Right hindlimb (tissue), 1 donor: ENCODE measurements at places on chromosomes 6 and 20.
A peak's percentile ranks its signal among the peaks of the same experiment; 100 is the strongest.

- DNase-seq, result no peak
Measured at GRCh38 chr6:114064862-114065261, 93.9 kb upstream of the HDAC2 start.

GRCh38 chr20:44204156-44204831, 6.3 kb downstream of the OSER1 start:
- no peak for DNase-seq

GRCh38 chr6:135796643-135797305, 54.7 kb upstream of the PDE7B start:
- DNase-seq, result no peak

DNA sequence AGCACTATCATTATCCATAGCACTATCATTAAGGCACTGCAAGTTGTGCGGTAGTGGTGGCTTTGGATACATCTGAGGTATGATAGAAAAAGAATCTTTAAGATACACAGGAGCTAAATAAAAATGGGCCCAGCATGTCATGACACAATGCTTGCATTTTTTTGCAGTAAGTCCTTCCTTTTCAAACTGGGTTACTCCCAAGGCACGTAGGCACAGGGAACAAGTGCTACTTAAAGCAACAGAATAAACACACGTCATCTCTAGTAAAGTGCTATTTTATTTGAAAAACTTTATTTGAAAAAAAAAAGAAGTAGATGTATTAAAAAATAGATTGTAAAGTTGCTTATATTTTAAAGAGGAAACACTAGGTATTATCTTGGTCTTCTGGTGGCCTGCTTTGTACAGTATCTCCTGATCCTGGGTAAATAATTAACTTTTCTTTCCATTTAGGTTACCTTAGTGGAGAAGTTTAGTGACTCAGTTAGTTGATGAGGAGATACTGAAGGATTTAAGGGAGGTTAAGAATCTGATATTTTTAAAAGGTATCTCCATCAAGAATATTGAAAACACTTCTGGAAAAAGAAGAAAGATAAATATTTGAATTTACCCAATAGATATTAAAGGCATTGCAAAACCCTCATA, 129.6 kb downstream of the EDN1 start:
- no peak for DNase-seq

- DNase-seq, result no peak
Measured at GRCh38 chr6:109373762-109374161, 8.5 kb downstream of the CD164 start.

- no peak for DNase-seq
Measured at GRCh38 chr6:121523628-121524027, 88.2 kb downstream of the GJA1 start.

GRCh38 chr6:26020329-26021000, 57.9 kb downstream of the TRIM38 start:
- peak; percentile 90 for DNase-seq

- no peak for DNase-seq
Measured at GRCh38 chr20:60263725-60264709, 305.8 kb downstream of the CDH26 start.

GRCh38 chr6:57182017-57182432, 9.9 kb downstream of the BAG2 start:
- peak; percentile 54 for DNase-seq

GRCh38 chr6:125781314-125781868, 9.4 kb upstream of the NCOA7 start:
- no peak for DNase-seq

- peak; percentile 37 for DNase-seq
Measured at GRCh38 chr6:32852844-32853540, 512 bp downstream of the TAP1 start.

GRCh38 chr20:50415021-50415515, 95.1 kb upstream of the PTPN1 start:
- no peak for DNase-seq

GRCh38 chr6:33126101-33126714, 50.4 kb downstream of the HLA-DPB1 start:
- DNase-seq, result peak; percentile 31

DNA sequence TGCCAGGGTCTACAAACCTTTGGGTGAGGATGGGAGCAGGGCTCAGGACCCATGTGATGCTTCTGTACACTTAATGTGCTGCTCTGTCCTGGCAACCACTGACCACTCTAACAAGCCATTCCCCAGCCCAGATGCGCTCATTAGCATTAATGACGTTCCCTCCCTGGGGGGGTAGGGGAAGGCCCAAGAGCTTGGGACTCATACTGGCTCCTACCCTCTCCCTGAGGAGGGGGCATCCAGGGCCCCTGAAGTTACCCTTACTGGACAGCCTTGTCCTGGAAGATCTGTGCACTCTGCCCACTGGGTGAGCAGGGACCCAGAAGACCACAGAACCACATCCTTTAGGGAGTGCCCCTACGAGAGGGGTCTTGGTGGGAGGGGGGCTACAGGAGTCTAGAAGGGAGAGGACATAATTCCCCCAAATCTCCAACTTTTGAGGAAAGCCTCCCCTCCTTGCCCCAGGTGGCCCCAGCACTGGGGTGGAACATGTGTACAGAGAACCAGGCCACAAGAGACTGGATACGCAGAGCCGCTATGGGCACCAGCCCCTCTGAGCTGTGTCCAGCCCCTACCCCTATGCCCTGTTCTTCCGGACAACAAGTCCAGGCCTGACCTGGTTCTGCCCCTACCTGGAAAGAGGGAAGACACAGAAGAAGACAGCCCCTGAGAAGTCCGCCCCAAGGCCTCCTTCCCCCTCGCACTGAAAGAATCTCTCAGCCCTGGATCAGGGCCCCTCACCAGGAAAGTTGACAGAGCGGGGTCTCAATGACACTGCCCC, 1.4 kb downstream of the TEAD3 start:
- no peak for DNase-seq
